ENCODE measurements at places on chromosomes 4 and X.
A peak's percentile ranks its signal among the peaks of the same experiment; 100 is the strongest.

DNA sequence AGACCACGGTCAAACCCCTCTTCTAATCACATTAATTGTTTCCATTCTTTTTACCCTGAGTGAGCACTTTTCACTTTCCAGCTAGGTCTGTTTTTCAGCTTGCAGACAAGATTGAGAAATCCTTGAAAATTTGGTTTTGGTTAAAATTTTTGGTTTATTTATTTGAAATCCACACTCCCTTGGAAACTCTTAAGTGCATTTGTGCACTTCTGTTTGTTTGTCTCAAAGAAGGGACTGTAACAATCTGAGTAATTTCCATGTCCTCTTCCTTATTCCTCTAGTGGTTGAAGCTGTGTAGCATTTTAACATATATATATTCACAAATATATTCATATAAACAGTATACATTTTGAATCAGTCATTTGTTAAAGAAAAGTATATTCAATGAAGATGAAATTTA lies 333.3 kb downstream of the ANK2 start:
- DNase-seq: no peak

DNA sequence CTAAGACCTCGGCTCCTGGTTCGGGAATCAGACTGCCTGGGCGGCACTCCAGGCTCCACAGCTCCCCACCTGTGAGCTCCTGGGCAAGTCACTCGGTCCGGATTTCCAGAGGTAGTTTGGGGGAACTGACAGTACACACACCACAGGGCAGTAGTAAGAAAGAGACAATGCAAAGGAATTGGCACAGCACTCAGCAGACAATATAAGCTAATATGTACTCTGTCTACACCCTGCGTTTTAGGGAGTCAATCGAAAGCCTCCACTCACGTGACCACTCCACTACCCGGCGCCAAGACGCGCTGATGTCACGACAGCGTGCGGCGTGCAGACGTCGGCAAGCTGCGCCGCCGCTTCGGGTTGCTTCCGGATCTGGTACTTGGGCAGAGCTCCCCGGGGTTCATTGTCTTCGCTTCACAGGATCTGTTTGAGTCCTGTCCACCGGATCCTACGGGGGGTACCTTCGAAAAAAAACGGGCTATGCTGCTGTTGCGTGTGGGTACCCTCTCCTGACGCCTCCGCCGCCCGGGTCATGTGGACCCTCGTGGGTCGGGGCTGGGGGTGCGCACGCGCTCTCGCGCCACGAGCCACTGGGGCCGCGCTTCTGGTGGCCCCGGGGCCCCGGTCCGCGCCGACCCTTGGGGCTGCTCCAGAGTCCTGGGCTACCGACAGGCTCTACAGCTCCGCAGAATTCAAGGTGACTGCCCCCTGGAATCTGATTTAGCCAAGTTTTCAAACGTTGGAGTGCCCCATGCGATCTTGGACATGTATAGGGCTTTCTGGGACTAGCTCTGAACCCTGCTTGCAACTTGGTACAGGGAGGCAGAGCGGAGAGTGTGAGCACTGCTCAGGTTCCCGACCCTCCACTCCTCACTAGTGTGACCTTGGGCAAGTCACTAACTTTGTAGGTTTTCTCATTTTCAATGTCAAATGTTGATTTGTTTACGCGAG lies at the start of gene GUF1:
GUF1 (plus strand) TSS at position 327 of the 948 bp plus-strand sequence; CDS start at position 530, 203 bp downstream.
- DNase-seq: peak; percentile 92

- DNase-seq: no peak
Measured at GRCh38 chrX:153381684-153382532, 19.2 kb downstream of the PNMA6E start.

DNA sequence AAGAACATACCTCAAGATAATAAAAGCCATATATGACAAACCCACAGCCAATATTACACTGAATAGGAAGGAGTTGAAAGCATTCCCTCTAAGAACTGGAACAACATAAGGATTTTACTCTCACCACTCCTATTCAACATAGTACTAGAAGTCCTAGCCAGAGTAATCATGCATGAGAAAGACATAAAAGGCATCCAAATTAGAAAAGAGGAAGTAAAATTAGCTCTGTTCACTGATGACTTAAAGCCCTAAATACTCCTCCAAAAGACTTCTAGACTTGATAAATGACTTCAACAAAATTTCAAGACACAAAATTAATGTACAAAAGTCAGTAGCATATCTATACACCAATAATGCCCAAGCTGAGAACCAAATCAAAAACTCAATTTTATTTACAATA lies 235.7 kb downstream of the NKX6-1 start:
- DNase-seq: no peak

- no peak for DNase-seq
Measured at GRCh38 chr4:81919223-81919622, 447.5 kb upstream of the RASGEF1B start.

DNA sequence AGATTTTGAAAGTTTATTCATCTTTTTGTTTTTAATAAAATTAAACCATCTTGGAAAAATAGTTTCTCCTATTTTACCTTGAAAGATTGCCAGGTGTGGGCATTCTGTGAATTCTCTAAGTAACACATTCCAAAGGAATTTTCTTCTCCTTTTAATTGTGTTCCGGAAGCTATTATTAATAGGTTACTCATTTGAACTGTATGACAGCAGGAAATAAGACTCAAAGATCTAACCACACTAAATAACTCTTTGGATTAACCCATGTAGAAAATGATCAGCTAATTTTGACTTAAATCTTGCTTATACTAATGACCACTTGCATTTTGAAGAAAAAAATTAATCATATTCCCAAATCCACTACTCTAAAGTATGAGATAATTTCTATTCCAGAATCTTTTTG lies 17.6 kb upstream of the CCNI start:
- DNase-seq: no peak

DNA sequence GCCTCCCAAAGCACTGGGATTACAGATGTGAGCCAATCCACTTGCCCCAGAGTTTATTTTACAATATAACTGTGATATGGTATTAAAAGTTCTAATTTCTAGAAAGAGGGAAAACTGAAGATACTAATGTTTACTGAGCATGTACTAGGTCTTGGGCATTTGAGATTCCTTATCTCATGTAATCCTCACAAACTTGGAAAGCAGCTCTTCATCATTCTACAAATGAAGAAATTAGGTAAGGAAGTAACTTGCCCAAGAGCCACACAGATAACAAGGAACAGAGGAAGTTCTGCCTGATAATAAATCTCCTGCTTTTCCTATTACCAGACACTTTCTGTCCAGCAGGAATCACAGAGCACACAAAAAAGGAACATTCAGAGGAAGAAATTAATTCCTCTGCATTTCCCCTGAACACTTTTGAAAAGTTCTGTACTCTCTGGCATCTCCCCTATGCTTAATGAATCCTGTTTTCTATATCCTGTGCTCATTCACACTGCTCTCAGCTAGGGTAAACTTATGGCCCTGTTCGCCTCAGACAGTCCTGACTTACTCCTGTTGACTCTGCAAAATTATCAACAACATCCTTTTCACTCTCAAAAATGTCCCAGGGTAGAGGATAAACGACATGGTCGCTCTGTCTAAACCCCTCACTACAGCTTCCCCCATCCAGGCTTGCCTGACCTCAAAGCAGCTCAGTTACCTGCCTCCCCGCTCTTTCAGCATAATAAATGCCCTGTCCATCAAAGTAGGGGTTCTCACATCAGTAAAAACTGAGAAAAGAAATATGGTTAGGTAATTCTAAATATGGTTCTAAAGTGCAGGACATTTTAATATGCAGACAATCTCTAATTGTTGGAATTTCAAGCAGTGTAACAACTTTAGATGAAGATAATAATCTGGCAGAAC lies 13.6 kb downstream of the SH3RF1 start:
- DNase-seq: no peak

- DNase-seq: no peak
Measured at GRCh38 chr4:182143086-182143821, 99.9 kb upstream of the TENM3 start.

DNA sequence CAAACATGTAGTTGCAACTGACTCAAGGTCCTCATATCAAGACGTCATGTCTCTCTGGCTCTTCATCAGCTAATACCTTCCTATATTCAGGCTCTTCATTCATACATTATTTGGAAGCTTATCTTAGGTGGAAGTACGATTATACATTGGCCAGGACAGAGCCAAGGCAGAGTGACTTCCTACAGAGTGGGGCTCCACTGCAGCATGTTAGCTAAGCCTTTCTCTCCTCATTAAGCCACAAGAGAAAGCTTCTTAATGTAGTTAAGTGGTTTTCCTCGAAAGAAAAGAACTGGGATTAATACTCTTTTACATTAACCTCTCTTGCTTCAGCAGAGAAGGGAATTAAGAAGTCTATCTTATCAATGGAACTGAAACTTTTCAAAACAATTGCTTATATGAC lies 15.0 kb downstream of the C4orf33 start:
- DNase-seq: no peak

GRCh38 chr4:52192721-52193135 lies 141.6 kb downstream of the SPATA18 start:
- no peak for DNase-seq

GRCh38 chr4:55947912-55948725 lies 626 bp upstream of the CEP135 start:
- DNase-seq: no peak

- DNase-seq: no peak
Measured at GRCh38 chr4:141074098-141074878, 59.0 kb downstream of the RNF150 start.

DNA sequence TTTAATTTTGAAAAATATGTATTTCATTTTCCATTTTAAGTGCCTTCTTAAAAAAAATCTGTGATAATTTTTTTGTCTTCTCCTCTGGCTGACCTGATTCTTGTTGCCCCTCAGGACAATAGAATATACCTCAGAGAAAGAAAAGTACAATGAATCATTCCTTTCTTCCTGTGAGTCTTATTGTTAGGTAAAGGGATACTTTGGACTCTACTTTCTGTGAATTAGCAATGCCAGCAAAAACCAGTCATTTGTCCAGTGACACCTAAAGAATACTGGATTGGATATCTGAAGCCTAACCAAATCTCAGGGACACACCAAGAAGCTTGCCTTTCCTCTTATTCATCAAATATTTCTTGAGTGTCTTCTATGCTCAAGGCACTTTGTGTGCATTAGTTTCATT lies 102.1 kb downstream of the AREG start:
- DNase-seq: no peak

GRCh38 chrX:9369802-9370291 lies 95.0 kb upstream of the TBL1X start:
- DNase-seq: peak; percentile 69

GRCh38 chrX:56798339-56798711 lies 69.3 kb downstream of the NBDY start:
- DNase-seq: no peak
